ENCODE measurements at places on chromosomes 2 and 18. TPM values are rescaled to one million over a fixed set of nuclear protein-coding genes. Genes with fewer than 3 reads are reported as not detected.

The COL6A3 gene
- 4.5 TPM for total RNA-seq

The C2orf80 gene
- total RNA-seq: 1.0 TPM

The SP9 gene
- 1.9 TPM for total RNA-seq

- no peaks in the 10 kb centered on the region for H3K4me1 ChIP-seq
- H3K27me3 ChIP-seq: no peaks in the 10 kb centered on the region
- H3K36me3 ChIP-seq: peaks cover 2% of the 10 kb centered on the region
- no peak overlapping the region for H3K4me3 ChIP-seq
Measured at GRCh38 chr2:54894467-54894866, 155.8 kb downstream of the RTN4 start.

- H3K27me3 ChIP-seq: no peaks in the 10 kb centered on the region
- no peaks in the 10 kb centered on the region for H3K4me1 ChIP-seq
- no peak for DNase-seq
- no peak overlapping the region for H3K4me3 ChIP-seq
- H3K27ac ChIP-seq: no peak overlapping the region
- H3K36me3 ChIP-seq: no peaks in the 10 kb centered on the region
Measured at GRCh38 chr2:17506736-17507616, 11.3 kb downstream of the RAD51AP2 start.

All from neural crest cell (in vitro differentiated cells).